EH (cell line): ENCODE measurements at places on chromosomes 1 and 21.

DNA sequence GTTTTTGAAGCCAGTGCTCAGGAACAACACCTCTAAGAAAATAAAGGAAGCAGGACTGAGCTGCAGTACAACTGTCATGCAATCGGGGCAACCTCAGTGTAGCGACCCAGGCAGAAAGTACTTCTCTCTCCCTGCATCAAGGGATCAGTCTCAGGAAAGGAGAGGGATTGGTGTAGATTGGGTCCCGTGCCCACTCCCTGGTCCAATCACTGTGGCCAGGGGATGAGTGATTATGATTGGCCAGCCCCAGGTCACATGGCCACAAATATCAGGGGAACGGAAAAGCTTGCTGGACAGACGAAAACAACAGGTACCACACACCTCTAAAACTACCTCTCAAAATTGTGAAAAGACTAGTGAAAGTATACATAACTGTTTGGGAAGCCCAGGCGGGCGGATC is 136.2 kb upstream of the F3 start:
- no peak for DNase-seq

GRCh38 chr1:70348399-70349165 is 5.9 kb downstream of the ANKRD13C start:
- DNase-seq = no peak

GRCh38 chr21:39445321-39446269 is at the start of gene LCA5L:
LCA5L (minus strand) TSS chr21:39445778; CDS start chr21:39428493, 17,285 bp downstream.
- peak; percentile 92 for DNase-seq

- peak; percentile 63 for DNase-seq
These were observed at the start of gene TRABD2B for GRCh38 chr1:47997289-47998200. TRABD2B (minus strand) TSS chr1:47997385.

- DNase-seq = no peak
These were observed 27.0 kb upstream of the USH2A start for GRCh38 chr1:216450227-216450626.

GRCh38 chr21:16538936-16539440 is 809.2 kb downstream of the USP25 start:
- DNase-seq = no peak

DNA sequence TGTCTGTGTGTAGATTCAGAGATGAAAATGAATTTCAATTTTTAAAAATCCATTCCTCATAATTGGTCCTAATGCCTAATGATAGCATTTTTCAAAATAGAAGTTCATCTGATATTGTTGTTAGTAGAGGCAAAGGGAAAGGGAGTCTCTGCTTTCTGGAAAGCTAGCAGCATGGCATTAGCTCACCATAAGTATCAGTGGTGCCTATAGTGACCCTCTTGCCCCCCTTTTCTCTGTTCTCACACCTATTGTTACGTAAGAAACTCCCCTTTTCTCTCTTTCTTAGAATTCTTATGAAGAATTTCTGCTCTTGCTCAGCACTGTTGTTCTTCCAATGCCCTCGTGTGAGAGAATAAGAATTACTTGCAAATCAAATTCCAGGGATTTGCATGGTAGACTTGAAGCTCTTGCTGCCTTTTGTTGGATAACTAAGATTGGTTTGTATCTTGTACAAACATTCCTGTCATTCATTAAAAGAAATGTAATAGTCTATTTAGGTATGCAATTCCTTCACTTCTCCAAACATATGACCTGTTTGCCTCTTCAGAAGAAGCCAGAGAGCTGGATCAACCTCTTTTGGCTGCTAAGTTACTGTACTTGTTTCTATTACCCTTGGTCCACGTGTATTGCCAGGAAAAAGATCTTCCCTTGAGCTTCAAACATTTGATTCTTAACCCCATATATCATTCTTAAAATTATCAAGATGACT is 69.2 kb upstream of the MAGI3 start:
- peak; percentile 6 for DNase-seq

DNA sequence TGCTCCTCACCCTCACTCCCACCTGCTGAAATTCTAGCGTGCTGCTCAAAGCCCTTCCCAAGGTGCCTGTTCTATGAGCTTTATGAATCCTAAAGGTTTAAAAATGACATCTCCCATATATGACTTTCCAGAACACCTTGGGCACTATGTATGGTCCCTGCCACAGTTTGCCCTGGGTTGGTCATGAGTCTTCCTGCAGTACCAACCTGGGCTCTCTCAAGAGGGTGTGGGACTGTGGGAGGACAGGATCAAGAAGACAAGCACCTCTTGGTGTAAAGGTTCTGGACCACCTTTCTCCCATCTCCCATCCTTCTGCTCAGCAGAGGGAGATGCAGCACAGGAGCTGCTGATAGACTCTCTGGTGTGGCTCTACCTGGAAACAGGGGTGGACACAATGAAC is 134.1 kb downstream of the FCRL5 start:
- DNase-seq = no peak

DNA sequence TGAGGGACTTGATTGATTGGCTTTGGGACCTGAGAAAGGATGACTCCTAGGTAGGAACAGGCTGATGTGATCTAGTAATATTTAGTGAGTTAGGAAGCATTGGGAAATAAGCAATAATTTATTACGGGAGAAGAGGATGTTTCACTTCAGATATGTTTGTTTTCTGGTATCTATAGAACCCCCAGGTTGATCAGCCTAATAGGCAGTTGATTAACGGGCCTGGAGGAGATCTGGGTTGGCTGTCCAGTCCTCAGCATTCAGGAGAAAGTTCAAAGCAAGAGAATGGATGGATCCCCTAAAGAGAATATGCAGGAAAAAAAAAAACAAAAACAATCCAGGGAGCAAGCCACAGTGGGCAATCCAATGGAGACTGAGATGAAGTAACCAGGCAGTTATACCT is 48.2 kb upstream of the AKT3 start:
- DNase-seq = no peak

- no peak for DNase-seq
These were observed 190.9 kb downstream of the NFIA start for GRCh38 chr1:61273167-61273705.
